ENCODE measurements at places on chromosomes 6 and 20.

DNA sequence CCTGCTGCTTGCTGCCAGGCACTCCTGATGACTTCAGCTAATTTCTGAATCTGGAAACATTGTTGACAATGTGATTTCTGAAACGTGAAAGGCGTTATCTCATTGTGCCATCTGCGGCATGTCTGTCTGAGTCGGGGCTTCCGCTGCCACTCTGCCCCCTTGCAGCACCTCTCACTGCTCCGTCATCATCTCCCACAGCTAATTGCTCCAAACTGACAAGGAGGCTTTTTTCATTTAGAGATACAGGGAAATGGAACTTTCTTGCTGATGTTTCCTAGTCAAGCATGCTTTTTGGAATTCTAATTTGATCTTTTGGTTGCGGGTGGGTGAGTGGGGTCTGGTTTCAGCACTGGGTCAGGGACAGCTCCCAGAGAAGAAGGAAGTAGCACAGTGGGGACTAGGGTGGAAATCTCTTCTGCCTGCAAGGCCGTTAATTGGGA, 233.5 kb downstream of the DHX35 start:
- no peak for DNase-seq

DNA sequence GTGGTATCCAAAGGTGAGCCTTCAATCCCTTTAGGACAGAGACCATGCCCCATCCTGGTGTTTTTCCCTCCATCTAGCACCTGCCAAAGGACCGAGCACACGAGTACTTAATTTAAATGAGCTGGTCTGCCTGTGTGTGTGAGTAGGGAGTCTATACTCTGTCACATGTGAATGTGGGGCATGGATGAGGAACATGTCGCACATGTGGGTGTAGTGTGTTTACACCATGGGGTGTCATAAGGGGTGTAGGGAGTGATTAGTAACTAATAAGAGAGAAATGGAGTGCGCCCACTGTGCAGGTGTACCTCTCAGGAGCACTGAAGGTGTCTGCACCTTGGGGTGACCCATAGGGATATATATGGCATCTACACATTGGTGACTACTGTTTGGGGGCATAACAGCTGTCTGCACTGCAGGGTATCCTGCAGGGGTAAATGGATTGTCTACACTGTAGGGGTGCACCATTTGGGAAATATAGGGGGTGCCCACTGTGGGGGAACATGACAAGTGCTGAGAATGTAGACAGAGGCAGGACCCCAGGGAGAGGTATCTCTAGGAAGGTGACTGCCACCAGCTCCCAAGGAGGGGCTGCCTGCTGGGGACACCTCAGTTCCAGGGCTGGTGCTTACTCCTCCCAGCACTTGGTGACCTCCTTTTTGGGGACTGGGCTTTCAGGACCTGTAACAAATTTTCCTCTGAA, 53.5 kb downstream of the EBF4 start:
- DNase-seq = peak; percentile 4

DNA sequence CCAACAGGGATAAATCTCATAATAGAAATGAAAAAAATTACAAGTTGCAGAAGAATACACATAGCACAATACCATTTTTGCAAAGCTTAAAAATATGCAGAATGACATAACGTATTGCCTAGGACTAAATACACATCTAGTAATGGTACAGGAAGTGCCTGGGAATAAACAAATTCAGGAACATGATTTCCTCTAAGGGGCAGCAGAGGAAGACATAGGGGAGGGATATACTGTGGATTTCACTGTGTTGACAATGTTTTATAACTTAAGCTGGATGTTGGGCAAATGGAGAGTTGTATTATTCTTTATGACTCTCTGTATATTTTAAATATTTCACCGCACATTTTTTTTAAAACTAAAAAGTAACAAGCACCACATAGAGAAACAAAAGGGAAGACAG, 5.6 kb upstream of the GLO1 start:
- DNase-seq = no peak

DNA sequence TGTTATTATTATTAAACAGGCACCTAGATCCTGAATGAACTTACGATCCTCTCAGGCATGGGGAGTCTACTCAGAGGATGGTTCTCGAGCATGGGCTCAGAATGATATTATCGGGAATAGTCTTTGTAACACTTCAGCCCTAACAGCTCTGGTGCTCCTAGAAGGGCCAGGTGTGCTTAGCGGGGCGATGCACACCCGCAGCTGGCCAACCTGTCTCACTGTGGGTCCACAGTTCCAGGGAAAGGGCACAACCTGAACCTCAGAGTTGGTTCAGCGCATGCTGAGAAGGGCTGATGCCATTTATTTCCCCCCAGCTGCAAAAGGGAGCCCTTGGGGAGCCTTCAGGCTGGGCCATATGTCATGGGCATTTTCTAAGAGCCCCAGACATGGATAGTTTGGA, 26.2 kb downstream of the RRAGD start:
- no peak for DNase-seq

DNA sequence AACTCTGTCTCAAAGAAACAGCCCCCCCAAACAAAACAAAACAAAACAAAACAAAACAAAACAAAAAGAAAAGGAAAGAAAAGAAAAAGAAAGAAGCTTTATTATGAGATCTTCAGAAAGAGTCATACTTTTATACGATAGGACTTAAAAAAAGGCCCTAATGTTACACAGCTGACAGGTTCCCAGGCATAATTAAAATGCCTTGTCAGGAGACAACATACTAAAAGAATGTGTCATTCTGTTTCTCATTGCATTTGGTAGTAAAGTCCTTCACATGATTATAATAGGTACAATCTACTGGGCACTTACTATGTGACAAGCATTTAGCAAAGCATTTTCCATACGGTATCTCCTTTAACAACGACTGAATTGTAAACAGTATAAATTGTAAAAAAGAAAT, 36.4 kb upstream of the RPN2 start:
- DNase-seq = no peak

DNA sequence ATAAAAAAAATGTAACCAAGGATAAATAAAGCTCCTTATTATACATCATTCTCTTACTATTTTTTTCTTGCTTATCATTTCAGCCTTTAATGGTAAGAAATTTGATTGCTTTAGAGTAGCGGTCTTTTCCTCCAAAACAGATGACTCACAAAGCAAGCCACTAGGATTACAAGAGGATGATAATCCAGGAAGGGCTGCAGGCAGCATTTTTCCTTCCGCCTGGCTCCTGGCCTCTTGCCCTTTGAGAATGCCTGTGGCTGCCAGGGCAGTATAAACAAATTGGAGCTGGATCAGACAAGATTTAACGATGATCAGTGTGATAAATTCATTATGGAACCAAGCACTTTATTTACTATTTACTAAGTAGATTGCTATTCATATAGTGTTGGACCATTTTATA, 9.7 kb upstream of the FBXL4 start:
- DNase-seq = no peak

- DNase-seq = no peak
Measured at GRCh38 chr6:14728396-14729024, 517.4 kb upstream of the JARID2 start.

- DNase-seq = peak; percentile 73
Measured at GRCh38 chr6:5471044-5471443, 209.7 kb downstream of the FARS2 start.

GRCh38 chr6:52877168-52877567, 32.3 kb downstream of the GSTA3 start:
- no peak for DNase-seq

- no peak for DNase-seq
Measured at GRCh38 chr6:131321589-131321988, 186.3 kb downstream of the AKAP7 start.

DNA sequence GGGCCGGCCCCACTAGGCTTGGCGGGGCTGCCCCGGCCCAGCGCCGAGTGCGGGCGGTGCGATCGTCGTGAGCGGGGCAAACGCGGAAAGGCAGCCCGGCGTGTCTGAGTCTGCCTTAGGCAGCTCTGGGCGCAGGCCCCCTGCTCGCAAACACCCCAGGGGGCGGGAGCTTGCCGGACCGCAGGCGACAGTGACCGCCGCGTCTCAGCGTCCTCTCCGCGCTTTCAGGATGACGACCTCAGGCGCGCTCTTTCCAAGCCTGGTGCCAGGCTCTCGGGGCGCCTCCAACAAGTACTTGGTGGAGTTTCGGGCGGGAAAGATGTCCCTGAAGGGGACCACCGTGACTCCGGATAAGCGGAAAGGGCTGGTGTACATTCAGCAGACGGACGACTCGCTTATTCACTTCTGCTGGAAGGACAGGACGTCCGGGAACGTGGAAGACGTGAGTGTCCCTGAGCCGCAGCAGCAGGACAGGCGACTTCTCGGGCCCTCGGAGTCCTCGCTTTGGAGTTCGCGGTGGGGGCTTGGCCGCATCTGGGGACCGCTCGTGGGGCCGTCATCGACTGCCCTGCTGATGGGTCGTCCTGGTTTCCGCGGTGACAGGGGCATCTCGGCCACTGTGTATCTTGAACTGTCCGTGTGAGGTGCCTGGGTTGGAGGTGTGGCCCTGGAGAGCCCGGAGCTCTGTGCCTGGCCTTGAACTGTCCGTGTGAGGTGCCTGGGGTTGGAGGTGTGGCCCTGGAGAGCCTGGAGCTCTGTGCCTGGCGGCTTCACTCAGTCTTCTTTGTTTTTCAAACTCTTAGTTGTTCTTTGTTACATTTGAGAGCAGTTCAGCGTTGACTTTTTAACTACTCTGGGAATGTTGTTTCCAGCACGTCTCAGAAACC, 786 bp downstream of the ADRM1 start:
- DNase-seq = peak; percentile 15

GRCh38 chr20:32158943-32159660, 48.4 kb downstream of the PLAGL2 start:
- no peak for DNase-seq

GRCh38 chr6:113587078-113587699, 270.0 kb upstream of the MARCKS start:
- DNase-seq = no peak

DNA sequence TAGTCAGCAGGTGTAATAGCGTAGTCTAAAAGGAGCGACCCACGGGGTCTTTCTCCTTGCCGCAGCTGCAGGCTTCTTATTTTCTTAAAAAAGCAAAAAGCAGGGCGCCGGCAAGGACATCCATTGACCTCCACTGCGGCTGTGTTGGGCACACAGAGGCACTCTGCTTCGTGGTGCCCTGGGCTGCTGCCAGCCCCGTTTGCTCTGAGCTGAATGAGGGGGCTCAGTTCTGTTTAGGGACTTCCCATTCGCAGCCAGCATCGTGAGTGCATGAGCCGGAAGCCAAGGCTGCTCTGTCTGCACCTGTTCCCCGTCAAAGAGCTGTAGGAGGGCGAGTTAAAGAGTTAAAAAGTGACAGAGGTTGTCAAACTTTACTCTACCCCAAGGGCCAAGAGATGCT, 1.7 kb upstream of the SLC22A2 start:
- DNase-seq = no peak

DNA sequence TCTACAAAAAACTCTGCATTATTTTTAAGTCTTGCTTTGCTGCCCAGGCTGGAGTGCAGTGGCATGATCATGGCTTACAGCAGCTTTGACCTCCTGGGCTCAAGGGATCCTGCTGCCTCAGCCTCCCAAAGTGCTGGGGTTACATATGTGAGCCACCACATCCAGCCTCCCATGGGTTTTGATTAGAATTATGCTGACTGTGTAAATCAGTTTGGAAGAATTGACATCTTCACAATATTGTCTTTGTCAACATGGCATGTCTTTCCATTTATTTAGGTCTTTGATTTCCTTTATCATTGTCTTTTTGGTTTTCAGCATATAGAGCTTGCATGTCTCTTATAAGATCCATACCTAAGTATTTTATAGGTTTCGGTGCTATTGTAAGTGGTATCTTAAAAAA, 13.2 kb upstream of the APCDD1L start:
- no peak for DNase-seq

DNA sequence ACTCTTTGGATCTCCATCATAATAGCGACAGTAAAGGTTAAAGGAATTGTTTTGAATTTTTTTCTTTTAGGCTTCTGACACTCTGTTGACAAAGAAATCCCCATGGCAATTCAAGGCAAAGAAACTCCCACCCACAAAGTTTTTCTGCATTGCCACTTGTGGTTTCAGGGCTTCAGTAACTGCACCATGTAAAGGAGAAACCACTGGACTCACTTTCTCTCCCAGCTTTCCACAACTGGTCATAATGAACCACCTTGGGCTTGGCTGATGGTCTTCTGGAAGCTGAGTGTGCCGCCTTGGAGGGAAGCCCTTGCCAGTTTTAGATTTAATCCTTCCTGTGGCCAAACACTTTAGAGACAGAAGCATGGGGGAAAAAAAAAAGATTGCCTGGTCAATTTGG, 163.1 kb downstream of the ISM1 start:
- no peak for DNase-seq

DNA sequence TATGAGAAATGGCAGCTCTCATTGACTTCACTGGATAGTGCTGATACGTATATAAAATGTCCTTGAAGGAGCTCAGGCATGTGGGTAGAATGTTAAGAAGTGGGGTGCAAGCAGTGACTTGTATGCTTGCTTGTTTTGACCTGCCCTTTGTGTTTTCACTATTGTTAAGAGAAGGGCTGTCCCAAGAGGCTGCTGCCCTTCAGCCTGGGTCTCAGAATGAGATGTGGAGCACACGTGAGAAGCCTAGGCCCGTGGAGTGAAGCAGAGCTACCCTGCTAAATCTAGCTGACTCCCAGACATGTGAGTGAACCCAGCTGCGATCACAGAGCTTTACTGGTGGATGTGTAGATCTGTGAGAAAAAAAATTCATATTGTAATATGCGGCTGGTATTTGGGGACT, 305.3 kb upstream of the RGS17 start:
- no peak for DNase-seq

- no peak for DNase-seq
Measured at GRCh38 chr6:153092082-153093013, 38.7 kb downstream of the RGS17 start.

DNA sequence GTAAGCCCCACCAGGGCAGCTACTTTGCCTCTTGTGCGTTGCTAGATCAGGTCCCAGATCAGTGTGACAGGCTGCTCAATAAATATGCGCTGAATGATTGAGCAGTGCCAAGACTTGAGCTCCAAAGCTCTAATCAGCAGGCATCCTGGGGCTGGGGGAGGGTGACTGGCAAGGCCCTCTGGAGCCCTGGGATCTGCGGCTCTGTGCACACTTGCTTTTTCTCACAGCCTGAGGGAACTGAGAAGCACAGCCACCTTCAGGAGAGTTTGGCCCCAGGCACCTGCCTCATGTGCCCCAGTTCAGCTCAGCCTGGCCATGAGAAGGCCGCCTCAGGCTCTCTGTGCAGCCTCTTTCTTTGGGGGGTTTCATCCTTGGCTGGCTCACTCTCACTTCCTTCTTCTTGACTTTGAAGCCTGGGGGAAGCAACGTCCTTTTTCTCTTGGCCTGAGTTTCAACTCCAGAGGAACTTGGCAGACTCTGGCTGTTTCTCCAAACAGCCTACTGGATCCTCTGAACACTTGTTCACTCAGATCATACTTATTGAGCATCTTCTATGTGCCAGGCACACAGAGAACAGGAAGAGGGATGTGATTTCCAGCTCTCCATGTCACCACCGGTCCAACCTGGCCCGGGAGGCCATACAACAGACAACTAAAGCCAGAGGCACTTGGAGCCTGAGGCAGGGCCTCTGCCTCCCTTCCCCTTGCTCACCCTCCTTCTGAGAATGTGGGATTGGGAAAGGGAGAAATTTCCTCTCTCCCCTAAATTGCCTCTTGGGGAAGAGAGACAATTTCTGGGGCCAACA, 114.0 kb downstream of the VEGFA start:
- DNase-seq = no peak

- DNase-seq = no peak
Measured at GRCh38 chr6:98975421-98975820, 27.7 kb upstream of the FBXL4 start.
